Inflammatory macrophage treated with lipopolysaccharide for 4 hours (primary cell): ENCODE measurements at places on chromosomes 13 and 19.

DNA sequence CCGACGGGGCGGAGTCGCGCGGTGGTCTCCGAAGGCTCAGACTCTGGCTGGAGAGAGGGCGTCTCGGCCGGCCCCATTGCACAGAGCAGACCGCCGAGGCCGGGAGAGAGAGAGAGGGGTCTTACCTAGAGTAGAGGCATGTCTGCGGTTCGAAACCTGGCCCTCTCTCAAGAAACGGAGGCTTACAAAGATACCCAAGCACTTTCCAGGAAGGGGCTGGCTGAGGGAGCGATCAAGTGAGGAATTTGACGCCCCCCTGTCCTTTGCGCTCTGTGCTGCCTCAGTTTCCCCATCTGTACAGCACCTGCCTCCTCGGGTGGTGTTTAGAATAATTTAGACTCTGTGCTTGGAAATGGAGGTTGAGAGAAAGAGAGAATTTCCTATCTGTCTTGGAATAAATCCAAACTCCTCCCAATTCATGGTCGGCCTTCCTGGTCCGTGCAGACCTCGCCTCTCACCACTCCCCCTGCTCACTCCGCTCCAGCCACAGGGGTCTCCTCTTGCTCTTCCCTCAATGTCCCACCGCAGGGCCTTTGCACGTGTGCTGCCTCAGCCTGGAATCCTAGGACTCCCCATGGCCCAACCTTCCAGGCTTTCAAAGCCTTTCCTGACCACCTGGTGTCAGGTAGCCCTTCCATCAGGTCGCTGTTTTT lies 658 bp upstream of the ISOC2 start:
- peak; percentile 20 for DNase-seq

- DNase-seq: peak; percentile 22
Measured at GRCh38 chr13:76894401-76895110, 8.4 kb upstream of the KCTD12 start.

- no peak for DNase-seq
Measured at GRCh38 chr19:44909775-44910174, 4.2 kb downstream of the APOE start.

GRCh38 chr13:113882267-113882630 lies 18.4 kb upstream of the GAS6 start:
- no peak for DNase-seq

GRCh38 chr13:27036236-27036981 lies 135.2 kb downstream of the USP12 start:
- DNase-seq: no peak

DNA sequence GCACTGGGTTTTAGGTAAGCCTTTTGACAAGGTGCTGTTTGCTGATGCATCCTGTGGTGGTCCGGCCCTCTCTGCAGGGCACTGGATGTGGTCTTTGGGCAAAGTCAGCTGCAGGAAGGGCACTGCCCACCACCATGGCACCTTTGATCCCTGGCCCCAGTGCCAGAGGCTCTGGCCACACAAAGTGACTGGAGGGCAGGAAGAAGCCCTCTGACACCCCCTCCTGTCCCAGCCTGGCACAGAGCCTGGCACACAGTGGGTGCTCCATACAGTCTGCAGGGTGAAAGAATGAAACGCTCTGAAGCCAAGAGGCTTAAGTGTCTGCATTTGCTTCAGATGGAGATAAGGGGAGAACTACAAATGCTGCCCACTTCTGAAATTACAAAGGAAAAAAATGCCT lies 47.6 kb upstream of the CNMD start:
- DNase-seq: no peak

DNA sequence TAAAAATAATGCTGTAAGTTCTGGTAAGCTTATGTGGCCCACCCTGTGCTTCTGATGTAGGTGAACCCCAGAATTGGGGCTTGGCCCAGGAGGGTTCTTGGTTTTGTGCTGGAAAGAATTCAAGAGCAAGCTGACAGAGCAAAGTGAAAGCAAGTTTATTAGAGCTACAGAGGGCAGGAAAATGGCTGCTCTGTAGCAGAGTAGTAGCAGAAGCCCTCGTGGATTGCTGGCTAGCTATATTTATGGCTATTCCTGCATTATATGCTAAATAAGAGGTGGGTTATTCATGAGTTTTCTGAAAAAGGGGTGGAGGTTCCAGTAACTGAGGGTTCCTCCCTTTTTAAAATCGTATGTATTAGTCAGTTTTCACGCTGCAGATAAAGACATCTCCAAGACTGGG lies 20.6 kb upstream of the ZNF599 start:
- no peak for DNase-seq

DNA sequence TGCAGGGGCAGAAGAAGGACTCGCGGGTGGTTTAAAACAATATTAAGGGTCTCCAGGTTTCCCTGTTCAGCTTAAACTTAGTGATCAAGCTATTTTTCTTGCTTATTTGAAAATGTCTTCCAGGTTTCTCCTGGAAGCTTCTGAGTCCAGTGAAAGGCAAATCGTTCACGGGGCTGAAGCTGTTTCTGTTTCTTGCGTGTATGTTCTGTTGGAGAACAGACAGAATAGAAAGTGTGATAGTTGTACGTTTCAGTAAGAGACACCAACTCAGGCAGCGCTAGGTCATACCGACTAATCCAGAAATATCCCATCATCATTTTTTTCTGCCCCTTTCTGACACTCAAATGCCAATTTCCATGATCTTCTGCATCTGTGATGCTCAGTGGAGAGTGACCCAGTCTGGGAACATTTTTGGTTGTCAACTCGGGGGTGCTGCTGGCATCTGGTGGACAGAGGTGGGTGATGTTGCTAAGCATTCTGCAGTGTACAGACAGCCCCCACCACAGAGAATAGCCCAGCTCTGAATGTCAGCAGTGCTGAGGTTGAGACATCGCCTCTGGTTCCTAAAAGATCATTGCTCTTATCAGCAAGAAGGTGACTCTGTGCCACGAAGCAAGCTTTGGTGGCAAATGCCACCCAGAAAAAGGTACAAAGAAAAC lies 4.3 kb downstream of the KLF2 start:
- DNase-seq: peak; percentile 36

DNA sequence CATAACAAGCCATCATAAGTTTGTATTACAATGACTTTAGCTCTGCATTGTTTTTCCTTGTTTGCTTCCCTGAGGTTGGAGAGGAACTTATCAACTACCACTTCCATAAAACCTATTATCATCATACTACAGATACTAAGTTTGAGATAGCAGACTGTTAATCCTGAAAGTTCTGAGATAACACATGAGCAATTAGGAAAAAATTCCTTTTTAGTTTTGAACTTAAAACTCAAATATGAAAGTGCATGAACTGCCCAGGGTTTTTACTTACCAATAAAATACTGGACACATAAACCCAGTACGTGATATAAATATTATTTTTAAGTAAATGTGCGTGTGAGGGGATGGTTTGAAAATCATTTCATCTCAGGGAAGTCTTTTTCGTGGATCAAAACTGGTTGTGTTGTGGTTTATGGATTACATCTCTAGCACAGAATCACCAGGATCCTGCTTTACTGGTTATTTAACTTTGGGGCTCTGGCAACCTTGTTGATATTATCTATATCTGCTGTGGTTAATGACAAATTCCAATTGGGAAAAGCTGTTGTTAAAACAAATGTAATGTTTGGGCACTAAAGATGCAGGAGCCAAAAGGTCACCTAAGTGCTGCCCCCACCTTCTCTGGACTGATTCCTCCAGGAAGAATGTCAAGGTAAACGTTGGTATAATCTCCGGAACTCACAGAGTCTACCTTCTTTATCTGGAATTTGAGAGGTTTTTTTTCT lies 12.4 kb downstream of the CDX2 start:
- DNase-seq: no peak

GRCh38 chr19:46924874-46925547 lies 64.2 kb downstream of the ARHGAP35 start:
- DNase-seq: no peak

GRCh38 chr13:100976993-100977392 lies 302.4 kb upstream of the TMTC4 start:
- DNase-seq: no peak

DNA sequence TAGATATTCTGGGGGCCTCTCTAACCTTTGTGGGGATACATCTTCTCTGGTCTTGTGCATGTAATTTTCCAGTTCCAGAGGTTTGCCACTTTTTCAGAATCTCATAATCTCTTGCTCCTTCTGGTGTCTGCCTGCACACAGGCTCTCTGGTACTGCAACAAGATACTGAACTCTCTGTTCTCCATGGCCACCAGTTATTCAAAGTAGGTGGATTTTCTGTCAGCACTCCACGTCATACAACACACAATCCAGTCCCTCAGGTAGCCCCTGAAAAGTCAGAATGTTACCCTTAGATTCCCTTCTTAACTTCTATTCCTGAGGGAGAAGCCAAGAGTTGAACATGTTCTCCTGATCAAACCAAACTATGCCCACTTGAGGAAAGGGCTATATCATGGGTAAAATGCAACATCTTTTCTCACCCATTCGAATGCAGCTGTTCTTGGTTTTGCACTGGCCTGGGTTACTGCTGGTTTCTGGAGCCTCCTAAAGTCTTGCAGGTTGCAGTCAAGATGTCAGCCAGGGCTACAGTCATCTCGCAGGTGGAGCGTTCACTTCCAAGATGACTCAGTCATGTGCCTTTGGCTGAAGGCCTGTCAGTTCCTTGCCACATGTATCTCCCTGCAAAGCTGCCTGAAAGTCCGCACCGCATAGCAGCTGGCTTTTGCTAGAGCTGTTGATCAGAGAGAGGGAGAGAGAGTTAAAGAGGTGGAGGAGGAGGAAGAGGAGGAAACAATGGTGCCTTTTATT lies 57.7 kb upstream of the TUBA3C start:
- no peak for DNase-seq

GRCh38 chr13:110263888-110264287 lies 43.1 kb downstream of the COL4A1 start:
- no peak for DNase-seq

DNA sequence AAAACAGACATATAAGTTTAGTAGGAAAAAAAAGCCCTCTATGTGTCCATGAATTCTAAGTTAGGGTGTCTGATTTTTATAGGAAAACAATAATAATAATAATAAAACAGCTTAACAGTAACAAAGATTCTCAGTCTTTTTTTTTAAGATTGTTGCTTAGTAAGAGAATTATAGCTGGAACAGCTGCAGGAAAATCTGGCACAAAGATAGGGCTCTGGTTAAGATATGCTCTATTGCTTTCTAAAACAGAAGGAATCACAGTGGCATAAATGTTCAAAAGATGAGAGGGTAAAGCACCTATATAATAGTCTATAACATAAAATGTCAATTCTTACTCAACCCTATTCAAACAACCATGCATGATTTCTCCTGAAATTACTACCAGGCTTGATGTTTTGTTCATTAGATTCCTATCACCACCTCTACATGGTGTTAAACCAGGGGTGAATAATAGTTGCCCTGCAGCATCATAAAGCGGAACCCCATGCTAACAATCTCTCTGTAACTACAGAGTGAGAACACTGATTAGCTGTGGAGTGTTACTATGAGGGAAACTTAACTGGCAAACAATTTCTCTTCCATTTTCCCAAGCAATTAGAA lies 541.4 kb upstream of the MIR17HG start:
- no peak for DNase-seq

GRCh38 chr19:40224342-40225150 lies 1.9 kb downstream of the CCNP start:
- DNase-seq: no peak

GRCh38 chr13:31947105-31947504 lies 84.5 kb upstream of the FRY start:
- no peak for DNase-seq

GRCh38 chr19:38813323-38813722 lies 578 bp upstream of the LGALS4 start:
- DNase-seq: no peak

GRCh38 chr19:4705413-4706131 lies 18.1 kb downstream of the DPP9 start:
- DNase-seq: no peak

DNA sequence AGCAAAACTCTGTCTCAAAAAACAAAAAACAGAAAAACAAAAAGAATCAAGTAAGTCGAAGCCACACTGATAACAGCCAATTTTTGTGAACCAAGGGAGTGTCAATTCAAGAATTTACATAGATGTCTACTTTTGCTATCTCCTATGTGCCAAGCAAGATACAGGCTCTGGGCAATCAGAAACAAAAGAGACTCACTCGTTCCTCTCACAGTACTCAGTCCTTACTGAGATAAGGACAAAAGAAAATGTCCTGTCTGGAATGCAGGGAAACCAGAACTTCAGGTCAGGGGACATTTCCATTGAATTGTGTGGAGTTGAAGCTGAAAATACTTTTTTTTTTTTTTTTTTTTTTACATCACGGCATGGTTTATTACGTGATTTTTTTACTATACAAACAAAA lies 53.0 kb downstream of the NLRP12 start:
- DNase-seq: no peak

GRCh38 chr13:49082653-49083536 lies 107.2 kb downstream of the FNDC3A start:
- no peak for DNase-seq

GRCh38 chr13:66556306-66556705 lies 673.8 kb downstream of the PCDH9 start:
- peak; percentile 6 for DNase-seq

GRCh38 chr19:12596485-12596884 lies 14.1 kb downstream of the ZNF490 start:
- DNase-seq: no peak
